ENCODE measurements at places on chromosomes 16 and 17.

GRCh38 chr17:17362540-17362930, 59.4 kb downstream of the NT5M start:
- no peak for DNase-seq

DNA sequence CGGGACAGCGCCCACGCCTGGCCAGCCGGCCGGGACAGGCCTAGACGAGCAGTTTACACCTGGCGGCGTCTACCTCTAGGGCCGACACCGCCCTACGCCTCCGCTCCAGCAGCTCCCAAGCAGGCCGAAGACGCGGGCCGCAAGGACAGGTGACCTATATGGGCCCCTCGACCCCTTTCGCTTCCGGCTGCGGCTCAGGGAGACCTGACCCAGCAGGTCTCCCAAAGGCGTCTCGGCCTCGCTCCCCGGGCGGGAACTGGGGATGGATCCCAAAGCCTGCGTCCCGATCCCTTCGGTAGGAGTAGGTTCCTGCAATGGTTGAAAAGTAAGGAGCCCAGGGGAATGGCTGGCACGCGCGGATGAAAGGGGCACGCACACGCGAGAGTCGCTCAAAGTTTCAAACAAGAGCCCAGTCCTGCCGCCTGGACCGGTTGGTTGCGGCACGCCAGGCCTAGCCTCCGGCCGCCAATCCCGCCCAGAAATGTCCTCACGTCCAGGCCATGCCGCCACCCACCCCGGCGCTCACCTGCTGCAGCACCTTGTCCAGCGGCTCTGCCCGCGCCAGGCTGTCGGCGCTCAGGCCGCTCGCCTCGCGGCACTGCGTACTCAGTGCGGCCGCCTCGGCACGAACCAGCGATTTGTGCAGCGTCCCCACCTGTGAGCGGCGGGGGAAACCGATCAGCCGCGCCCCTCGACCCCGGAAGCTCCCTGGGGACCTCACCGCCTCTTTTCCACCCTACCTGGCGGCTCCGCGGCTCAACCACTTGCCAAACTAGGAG, 630 bp downstream of the ESRP2 start:
- no peak for DNase-seq

GRCh38 chr16:84643180-84643583, 5.1 kb upstream of the KLHL36 start:
- no peak for DNase-seq

- DNase-seq, result no peak
Observed at GRCh38 chr17:37787055-37787757, 42.3 kb upstream of the HNF1B start.

DNA sequence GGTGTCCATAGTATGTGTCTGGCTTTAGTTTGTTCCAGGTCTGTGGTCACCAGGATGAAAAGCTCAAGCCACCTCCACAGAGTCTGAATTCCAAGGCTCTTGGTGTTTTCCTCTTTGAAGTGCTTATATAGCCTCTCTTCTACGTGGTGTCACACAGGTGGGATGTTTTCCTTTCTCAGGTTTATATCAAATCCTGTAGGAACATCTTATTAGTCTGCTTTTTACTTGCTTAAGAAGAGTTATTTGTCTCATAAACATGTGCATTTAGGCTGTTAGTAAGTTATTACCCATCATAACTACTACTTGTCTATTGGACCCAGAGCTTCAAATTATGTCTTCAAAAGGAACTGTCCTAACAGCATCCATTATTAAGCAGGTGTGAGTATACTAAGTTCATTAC, at the start of gene KRT39:
Gene KRT39, minus strand, starts transcription at position 101 of the 400 bp plus-strand sequence. Its CDS starts 92 bp downstream, at position 9.
- DNase-seq, result no peak

DNA sequence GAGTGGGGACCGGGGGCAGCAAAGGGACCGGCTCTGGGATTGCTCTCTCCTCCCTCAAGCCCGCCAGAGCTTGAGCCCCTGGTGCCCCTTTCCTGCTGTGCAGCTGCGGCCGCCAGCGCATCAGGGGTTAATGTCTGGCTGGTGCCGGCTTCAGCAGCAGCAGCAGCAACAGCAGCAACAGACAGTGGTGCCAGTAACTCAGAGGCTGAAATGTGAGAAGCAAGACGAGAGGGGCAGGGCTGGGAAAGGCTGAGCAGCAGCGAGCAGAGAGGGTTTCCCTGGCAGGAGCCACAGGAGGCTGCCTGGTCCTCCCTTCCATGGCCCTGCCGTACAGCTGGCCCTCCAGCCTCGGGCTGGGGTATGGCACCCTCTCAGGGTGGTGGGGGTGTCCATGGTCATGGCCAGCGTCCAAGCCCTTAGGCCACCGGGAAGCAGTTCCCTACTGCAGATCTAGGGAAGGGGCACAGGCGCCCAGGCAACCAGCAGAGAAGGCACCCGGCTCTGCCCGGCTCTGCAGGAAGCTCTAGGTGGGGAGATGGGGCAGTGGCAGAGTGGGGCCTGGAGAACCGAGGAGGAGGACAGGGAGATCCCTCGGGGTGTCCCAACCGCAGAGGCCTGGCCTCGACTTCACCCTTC, 21.1 kb upstream of the TFAP4 start:
- peak; percentile 63 for DNase-seq

- DNase-seq, result no peak
Observed at GRCh38 chr17:56908001-56908542, 5.8 kb downstream of the TRIM25 start.

- no peak for DNase-seq
Observed at GRCh38 chr16:16071631-16072244, 122.3 kb downstream of the ABCC1 start.

DNA sequence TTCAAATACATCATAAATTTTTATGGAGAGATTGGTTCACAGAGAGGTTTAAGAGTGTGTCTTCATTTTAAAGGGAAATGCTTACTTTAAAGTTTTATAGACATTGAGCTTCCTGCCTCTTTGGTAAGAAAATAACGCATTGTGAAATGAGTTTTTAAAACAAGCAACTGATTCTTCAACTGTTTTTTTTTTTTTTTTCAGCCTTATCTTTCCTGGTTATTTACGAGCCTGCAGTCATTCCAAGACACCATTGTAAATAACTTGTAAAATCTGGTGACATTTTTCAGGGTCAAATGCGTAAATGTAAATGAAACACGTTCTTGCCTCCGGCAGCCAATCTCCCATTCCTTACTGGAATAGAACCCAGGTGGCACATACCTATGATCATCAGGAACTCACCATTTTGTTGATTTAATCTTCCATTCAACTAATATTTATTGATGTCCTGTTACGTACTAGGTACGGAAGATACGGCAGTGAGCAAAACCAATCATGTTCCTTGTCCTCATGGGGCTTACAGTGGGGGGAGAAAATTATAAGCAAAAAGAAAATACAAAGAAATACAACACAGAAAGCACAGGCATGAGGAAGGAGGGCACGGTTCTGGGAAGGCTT, 33.2 kb upstream of the CDYL2 start:
- DNase-seq, result no peak

- DNase-seq, result no peak
Observed at GRCh38 chr17:61168506-61168905, 231.1 kb upstream of the TBX2 start.

GRCh38 chr16:78050734-78051400, 28.5 kb downstream of the CLEC3A start:
- DNase-seq, result no peak

- DNase-seq, result no peak
Observed at GRCh38 chr17:75531721-75532072, 6.2 kb downstream of the LLGL2 start.

DNA sequence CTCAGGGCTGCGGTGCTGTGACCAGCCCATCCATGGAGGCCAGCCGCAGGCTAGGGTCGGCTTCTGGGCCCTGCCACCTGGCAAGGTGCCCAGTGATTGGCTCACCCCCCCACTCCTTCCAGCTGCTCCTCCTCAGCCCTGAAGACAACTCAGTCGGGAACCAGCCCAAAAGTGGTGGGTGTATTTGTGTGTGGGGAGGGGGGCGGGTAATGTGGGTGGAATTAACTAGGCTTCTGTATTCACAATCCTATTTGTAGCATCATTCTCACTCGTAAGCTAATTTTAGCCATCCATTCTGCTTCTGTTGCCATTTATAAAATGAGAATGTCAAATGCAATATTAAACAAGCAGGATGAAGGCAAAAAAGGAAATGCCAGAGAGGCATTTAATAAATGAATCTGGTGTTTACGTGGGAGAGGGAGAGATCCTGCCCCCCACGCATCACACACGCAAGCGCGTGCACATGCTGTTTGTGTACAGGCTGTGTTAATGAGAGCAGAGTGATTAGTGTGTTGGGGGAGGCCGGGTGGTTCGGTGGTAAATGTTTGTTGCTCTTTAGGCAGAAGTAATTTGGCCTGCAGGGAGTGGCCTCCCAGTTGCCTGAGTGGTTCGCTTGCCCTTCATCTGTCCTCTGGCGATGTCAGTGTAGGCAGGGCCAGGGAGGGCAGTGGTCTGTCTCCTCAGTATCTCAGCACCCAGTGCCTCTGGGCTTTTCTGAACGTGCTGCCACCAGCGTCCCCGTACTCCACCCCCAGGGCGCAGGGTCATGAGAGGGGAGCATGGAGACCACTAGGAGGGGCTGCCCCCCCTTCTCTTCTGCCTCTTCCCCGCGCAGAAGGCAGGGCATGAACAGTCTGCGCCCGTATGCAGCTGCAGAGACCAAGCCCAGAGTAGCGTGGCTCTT, 140.1 kb downstream of the CCDC182 start:
- no peak for DNase-seq

- no peak for DNase-seq
Observed at GRCh38 chr17:62601471-62601870, 26.0 kb upstream of the MRC2 start.

- no peak for DNase-seq
Observed at GRCh38 chr16:26137956-26138355, 446.2 kb downstream of the HS3ST4 start.

DNA sequence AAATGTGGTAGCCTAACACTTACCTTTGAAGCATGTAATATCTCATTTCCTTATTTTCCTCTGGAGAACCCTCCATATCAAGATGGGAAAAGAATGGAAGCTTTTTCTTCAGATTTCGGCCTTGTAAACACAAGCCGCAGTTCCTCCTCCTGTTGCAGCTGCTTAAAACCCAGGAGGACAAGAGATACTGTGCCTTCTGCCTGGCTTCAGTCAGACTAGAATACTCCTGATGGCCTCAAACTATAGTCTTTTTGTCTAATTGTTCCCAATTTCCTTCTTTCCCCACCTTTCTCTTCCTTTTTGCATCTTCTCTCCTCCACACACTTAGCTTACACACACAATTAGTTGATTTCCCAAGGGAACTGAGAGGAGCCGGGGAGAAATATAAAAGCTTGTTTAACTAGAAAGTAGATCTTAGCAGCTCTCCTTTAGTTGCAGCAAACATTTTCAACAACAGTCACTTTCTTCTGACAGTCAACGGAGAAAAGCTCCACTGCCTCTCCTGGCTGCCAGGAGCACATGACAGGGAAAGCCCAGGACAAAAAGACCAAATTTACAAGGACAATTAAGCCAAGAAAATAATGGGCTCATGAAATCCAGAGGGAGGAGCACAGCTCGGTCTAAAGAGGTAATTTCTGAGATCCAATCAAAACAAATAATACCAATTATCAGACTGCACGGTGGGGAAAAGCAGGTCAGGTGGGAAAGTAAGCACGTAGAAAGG, 76.4 kb upstream of the C17orf78 start:
- no peak for DNase-seq

DNA sequence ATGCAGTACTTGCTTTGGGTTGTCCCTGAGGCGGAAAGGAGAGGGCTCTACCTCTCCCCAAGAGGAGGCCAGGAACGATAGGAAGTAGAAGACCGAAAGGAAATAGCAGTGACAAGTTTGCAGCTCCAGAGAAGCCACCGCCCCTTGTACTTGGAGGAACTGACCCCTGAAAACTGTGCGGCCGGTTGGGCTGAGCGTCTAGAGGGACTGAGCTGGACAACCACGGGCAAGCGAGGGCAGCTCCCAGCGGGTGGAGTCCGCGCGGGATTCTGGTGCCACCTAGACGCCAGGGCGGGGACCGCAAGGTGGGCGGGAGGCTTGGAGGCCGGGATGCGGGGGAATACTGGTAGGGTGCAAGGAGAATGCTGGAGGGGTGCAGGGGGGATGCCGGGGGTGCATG, 1.3 kb upstream of the SLC6A4 start:
- DNase-seq, result peak; percentile 64

GRCh38 chr17:57927048-57927723, 28.0 kb downstream of the CUEDC1 start:
- DNase-seq, result no peak

GRCh38 chr16:20849589-20850390, 43.5 kb downstream of the REXO5 start:
- DNase-seq, result peak; percentile 81

GRCh38 chr17:17030515-17031211, 11.6 kb upstream of the MPRIP start:
- no peak for DNase-seq

GRCh38 chr16:73122604-73123391, 74.9 kb upstream of the ZFHX3 start:
- DNase-seq, result no peak

GRCh38 chr16:79608976-79609375, 8.4 kb upstream of the MAF start:
- no peak for DNase-seq

GRCh38 chr16:19710991-19711545, 7.0 kb downstream of the KNOP1 start:
- DNase-seq, result no peak

- DNase-seq, result no peak
Observed at GRCh38 chr16:6510261-6510660, 822.4 kb upstream of the RBFOX1 start.

DNA sequence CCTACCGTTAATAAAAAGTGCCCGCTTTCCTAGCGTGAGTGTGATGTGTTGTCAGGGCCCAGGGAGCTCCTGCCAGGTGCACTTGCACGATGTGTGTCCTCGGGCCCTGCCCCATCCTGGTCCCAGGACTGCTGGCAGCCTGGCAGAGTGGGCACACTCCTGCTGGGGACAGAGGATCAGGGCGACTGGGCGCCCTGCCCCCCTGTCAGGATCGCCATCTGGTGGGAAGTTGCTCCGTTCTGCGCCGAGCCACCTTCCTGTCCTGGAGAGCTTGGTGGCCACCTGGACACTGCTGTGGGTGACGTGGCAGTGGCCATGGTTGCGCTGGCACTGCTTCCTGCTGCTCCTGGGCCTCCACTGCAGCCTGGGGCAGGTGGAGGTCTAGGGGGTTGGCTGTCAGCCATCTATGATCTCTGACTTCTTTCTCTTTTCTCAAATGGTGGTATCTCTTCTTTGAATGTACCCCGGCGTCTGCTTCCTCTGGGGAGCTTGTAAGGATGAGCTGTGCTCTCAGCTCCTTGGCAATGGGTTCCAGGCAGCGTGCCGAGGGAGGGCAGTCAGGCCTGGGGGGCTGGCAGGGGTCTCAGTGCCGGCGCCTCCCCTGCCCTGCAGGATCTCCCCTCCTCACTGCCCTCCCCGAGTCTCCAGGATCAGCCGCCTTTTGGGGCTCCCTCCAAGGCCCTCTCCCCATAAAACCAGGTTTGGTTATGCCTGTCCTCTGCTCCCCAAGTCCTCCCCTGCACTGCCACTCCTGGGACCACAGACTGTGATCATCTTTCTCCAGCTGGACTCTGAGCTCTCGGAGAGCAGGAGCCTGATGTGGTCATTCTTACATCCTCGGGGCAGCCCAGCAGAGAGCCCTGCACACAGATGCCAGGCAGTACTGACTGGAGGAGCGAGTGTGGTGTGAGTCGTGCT, 76.9 kb downstream of the AMFR start:
- DNase-seq, result no peak

DNA sequence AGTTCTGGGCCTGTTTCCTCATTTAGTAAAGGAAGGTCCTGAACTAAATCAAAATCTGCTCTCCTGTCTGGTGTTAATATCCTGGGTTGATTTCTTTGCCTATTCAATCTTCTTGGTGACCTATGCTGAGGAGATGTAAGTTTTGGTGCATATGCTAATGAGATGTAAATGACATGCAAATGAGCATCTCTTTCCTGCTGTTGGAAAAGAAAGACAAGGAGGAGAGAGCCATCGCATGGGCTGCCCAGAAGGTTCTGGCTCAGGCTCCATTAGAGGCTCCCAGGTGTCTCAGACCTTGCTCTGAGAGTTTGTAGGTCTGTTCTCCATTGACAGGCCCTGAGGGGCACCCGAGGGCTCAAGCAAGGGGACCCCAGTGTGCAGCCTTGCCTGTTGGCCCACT, 3.3 kb downstream of the ABI3 start:
- DNase-seq, result no peak

All from neural crest cell (in vitro differentiated cells).